B cell (primary cell): ENCODE measurements at places on chromosomes 16 and 17. TPM values are rescaled to one million over a fixed set of nuclear protein-coding genes. Genes with fewer than 3 reads are reported as not detected.

DNA sequence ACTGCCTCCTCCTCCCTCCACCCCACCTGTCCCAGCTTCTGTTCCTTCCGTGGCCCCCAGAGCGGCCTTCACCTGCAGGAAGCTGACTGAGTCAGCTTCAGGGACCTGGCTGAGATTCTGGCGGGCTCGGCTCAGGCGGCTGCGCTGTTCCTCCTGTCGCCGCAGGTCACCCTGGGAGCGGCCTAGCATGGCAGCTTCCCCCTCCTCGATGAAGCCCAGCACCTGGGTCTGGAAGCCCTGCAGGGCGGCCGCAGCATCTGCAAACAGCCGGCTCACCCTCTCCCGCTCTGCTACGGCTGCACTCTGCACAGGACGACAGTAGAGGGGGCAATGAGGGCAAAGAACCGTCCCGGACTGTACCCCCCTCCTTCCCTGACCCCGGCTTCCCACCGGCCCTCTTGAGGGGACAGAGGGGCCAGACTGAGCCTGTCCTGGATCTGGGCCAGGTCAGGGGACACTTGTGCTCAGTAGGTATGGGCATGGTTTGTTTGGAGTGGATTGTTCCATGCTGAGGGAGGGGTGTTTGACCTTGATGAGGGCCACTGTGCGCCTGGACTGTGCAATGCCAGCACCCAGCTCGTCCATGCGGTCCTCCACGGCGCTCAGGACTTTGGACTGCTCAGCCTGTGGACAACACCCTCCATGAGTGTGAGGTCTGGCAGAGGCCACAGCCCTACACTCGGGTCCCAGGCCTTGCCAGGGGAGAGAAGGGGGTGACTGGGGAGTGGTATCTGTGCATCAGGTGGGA is 2.0 kb downstream of the TRIM47 start:
- DNase-seq, result peak; percentile 82

- no peak for DNase-seq
Observed at GRCh38 chr17:74340470-74341023, 14.5 kb downstream of the KIF19 start.

DNA sequence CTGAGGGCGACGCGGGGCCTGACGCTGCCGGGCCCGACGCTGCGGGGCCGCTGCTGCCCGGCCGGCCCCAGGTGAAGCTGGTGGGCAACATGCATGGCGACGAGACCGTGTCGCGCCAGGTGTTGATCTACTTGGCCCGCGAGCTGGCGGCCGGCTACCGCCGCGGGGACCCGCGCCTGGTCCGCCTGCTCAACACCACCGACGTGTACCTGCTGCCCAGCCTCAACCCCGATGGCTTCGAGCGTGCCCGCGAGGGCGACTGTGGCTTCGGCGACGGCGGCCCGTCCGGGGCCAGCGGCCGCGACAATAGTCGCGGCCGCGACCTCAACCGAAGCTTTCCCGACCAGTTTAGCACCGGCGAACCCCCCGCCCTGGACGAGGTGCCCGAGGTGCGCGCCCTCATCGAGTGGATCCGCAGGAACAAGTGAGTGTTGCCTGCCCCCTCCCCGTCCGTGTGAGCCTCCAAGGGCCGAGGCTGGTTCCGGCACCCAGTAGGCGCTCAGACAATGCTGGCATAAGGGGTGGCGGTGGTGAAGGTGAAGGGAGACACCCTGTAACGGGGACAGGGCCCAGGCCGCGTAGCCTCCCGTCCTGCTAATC is 676 bp downstream of the CPD start:
- no peak for DNase-seq

DNA sequence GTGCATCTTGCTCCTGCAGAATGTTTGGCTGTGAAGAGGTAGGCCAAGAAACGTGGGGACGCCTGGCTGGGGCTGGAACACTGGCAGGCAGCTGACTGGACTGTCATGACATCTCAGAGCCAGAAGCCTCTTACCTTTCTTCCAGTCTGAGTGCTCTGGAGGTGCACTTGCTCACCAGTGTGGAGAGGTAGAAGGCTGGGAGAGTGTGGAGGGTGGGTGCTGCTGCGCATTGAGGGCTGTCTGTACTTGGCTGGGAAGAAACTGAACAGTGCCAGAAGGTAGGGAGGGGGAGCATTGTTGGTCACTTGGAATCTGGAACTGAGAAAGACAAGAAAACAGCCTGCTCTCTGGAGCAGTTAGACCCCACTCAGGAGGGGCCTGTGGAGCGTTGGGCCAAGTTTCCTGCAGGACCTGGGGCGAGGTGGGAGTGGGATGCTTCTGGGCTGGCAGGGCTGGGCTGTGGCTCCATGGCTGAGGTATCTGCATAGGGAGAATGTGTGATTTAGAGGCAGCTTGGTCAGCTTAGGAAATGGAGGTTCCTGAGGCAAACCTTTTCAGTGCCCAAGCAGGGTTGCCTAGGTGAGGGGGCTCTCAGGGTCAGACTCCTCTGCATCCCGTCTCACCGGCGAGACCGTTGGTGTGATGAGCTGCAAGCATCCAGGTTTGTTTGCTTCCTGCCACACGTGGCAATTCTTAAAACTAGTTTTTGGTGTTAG is 55.1 kb downstream of the KSR1 start:
- DNase-seq, result no peak

DNA sequence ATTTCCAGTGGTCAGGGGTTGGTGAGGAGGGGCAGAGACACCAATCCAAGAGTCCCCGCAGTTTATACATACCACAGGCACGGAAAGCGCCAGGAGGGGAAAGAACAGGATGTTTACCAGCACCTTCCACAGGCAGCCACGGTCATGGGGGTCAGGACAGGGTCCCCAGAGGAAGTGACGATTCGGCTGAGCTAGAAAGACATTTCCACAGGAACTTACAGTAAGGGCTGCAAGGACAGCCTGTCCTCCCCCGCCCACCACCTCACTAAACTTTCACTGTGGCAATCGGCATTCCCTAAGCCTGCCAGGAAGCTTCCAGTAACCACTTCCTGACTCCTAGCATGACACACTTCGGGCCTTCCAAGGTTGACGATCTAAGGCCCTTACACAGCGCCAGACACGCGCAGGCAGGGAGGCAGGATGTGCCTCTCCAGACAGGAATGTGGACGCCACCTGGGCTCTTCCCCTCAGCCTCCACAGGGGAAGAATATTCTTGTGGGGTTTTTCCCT is 1.2 kb upstream of the MT2A start:
- DNase-seq, result no peak

Gene GPR179
- total RNA-seq, result 0.10 TPM in 1 of 2 replicates, not detected in the other

GRCh38 chr16:77897129-77897437 is 108.7 kb downstream of the VAT1L start:
- no peak for DNase-seq
